Progenitor cell of endocrine pancreas (in vitro differentiated cells): ENCODE measurements at places on chromosomes 2 and 18. TPM values are rescaled to one million over a fixed set of nuclear protein-coding genes. Genes with fewer than 3 reads are reported as not detected.

- no peak for DNase-seq
- no peaks in the 10 kb centered on the region for H3K4me1 ChIP-seq
- H3K27ac ChIP-seq, result no peak overlapping the region
- H3K36me3 ChIP-seq, result peaks cover 3% of the 10 kb centered on the region
- no peak overlapping the region for H3K4me3 ChIP-seq
- H3K27me3 ChIP-seq, result peaks cover 51% of the 10 kb centered on the region
Measured at GRCh38 chr18:11124054-11124453, 25.3 kb downstream of the PIEZO2 start.

GRCh38 chr2:115083225-115083624, 640.8 kb downstream of the DPP10 start:
- H3K4me3 ChIP-seq, result no peak overlapping the region
- no peaks in the 10 kb centered on the region for H3K36me3 ChIP-seq
- peaks cover 1% of the 10 kb centered on the region for H3K4me1 ChIP-seq
- H3K27ac ChIP-seq, result no peak overlapping the region

GRCh38 chr18:62942578-62942977, 227.2 kb downstream of the PHLPP1 start:
- H3K4me1 ChIP-seq, result no peaks in the 10 kb centered on the region
- DNase-seq, result no peak
- peaks cover 6% of the 10 kb centered on the region for H3K36me3 ChIP-seq
- H3K4me3 ChIP-seq, result no peak overlapping the region

The GPR17 gene
- total RNA-seq, result not detected in 2 replicates

DNA sequence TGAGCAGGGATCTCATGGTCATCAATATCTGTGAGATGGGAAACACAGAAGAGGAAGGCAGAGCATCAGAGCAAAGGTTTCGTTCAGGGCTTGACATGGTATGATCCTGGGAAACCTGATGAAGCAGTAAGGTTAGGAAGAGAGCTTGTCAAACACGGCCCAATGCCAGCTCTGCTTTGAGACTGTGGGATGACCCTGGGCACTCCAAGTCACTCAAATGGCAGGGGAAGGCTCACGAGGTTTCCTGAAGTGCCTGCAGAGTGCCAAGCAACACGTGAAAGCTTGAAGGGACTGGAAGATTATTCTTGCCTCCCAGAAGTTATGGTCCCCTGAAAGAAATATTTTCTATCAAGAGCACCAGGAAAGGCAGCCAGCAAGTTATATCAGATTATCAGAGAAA, 6.5 kb downstream of the MCFD2 start:
- H3K4me3 ChIP-seq, result no peak overlapping the region
- no peak for DNase-seq
- H3K27ac ChIP-seq, result no peak overlapping the region
- H3K36me3 ChIP-seq, result peaks cover 35% of the 10 kb centered on the region
- peaks cover 9% of the 10 kb centered on the region for H3K4me1 ChIP-seq
- H3K27me3 ChIP-seq, result no peaks in the 10 kb centered on the region

- no peak for DNase-seq
- no peak overlapping the region for H3K4me3 ChIP-seq
- no peak overlapping the region for H3K27ac ChIP-seq
- no peaks in the 10 kb centered on the region for H3K36me3 ChIP-seq
- H3K4me1 ChIP-seq, result no peaks in the 10 kb centered on the region
- H3K27me3 ChIP-seq, result no peaks in the 10 kb centered on the region
Measured at GRCh38 chr2:2597712-2598111, 266.6 kb upstream of the MYT1L start.

The CDH2 gene
- total RNA-seq, result 197 and 210 TPM in 2 replicates

GRCh38 chr18:63097178-63097577, 222.4 kb downstream of the BCL2 start:
- no peak for DNase-seq
- no peak overlapping the region for H3K27ac ChIP-seq
- H3K4me1 ChIP-seq, result peaks cover 18% of the 10 kb centered on the region
- peaks cover 3% of the 10 kb centered on the region for H3K27me3 ChIP-seq
- H3K36me3 ChIP-seq, result no peaks in the 10 kb centered on the region

The CERKL gene
- total RNA-seq, result 2.6 and 2.9 TPM in 2 replicates

DNA sequence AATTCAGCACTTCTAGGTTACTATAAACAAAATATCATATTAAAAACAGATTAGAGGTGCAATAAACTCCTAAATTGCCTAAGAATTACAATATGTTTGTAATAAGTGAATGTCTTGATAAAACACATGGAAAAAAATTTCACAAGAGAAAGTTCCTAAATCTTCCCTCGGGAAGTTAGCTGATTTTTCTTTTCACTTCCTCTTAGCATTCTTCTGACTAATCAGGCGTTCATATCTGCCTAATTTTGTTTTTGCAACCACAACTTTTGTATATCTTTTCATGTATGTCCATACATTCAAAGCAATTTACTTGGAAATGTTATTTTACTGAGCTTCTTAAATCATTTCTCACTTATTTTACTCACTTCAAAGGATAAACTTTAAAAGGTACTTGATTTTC, 88.5 kb downstream of the RTTN start:
- H3K27me3 ChIP-seq, result no peaks in the 10 kb centered on the region
- no peak overlapping the region for H3K27ac ChIP-seq
- no peak overlapping the region for H3K4me3 ChIP-seq
- no peak for DNase-seq
- H3K36me3 ChIP-seq, result peaks cover 15% of the 10 kb centered on the region
- H3K4me1 ChIP-seq, result no peaks in the 10 kb centered on the region

- H3K4me3 ChIP-seq, result no peak overlapping the region
- no peak overlapping the region for H3K27ac ChIP-seq
- peaks cover 9% of the 10 kb centered on the region for H3K27me3 ChIP-seq
- H3K4me1 ChIP-seq, result no peaks in the 10 kb centered on the region
- H3K36me3 ChIP-seq, result no peaks in the 10 kb centered on the region
- DNase-seq, result no peak
Measured at GRCh38 chr18:79881695-79882094, 69.8 kb downstream of the SLC66A2 start.

- DNase-seq, result no peak
- no peaks in the 10 kb centered on the region for H3K4me1 ChIP-seq
- H3K4me3 ChIP-seq, result no peak overlapping the region
- H3K27ac ChIP-seq, result no peak overlapping the region
Measured at GRCh38 chr2:10844097-10844496, 31.5 kb upstream of the PDIA6 start.

The MDH1B gene
- total RNA-seq, result 2.8 and 3.0 TPM in 2 replicates

GRCh38 chr2:84856787-84857186, 24.1 kb downstream of the TRABD2A start:
- peaks cover 15% of the 10 kb centered on the region for H3K27me3 ChIP-seq
- H3K4me3 ChIP-seq, result no peak overlapping the region
- H3K36me3 ChIP-seq, result no peaks in the 10 kb centered on the region
- DNase-seq, result no peak
- no peaks in the 10 kb centered on the region for H3K4me1 ChIP-seq
- no peak overlapping the region for H3K27ac ChIP-seq

DNA sequence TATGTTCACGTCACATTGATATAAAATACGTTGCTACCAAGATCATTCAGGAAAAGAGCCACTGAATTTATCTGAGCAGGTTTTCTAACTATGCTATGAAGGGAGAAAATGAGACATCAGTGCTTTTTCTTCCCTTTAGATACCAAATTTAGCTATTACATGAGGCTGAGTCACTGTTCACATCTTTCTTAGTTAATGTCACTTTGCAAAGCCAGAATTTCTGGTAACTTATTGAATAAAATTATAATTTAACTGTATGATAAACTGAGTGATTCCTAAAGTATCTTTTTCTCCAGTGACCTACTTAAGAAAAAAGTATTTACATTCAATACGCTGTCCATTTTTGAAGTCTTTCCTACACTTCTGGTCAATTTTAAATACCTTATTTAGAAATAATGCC, 22.7 kb downstream of the C1D start:
- H3K4me3 ChIP-seq, result no peak overlapping the region
- no peak for DNase-seq
- peaks cover 8% of the 10 kb centered on the region for H3K36me3 ChIP-seq
- H3K4me1 ChIP-seq, result peaks cover 9% of the 10 kb centered on the region

The CRYGD gene
- total RNA-seq, result not detected in 2 replicates

The ITGA4 gene
- 0.96 and 1.5 TPM in 2 replicates for total RNA-seq

- peaks cover 13% of the 10 kb centered on the region for H3K4me1 ChIP-seq
- DNase-seq, result no peak
- no peaks in the 10 kb centered on the region for H3K27me3 ChIP-seq
- H3K4me3 ChIP-seq, result no peak overlapping the region
- no peak overlapping the region for H3K27ac ChIP-seq
- H3K36me3 ChIP-seq, result peaks cover 9% of the 10 kb centered on the region
Measured at GRCh38 chr18:57581301-57581934, 5.1 kb downstream of the FECH start.

The SOWAHC gene
- 12.1 and 12.6 TPM in 2 replicates for total RNA-seq

GRCh38 chr2:175461839-175462238, 280.3 kb upstream of the ATP5MC3 start:
- peaks cover 5% of the 10 kb centered on the region for H3K27me3 ChIP-seq
- no peaks in the 10 kb centered on the region for H3K36me3 ChIP-seq
- no peak overlapping the region for H3K4me3 ChIP-seq
- no peak for DNase-seq
- H3K27ac ChIP-seq, result no peak overlapping the region

GRCh38 chr2:15142069-15142689, 419.0 kb downstream of the NBAS start:
- H3K4me3 ChIP-seq, result no peak overlapping the region
- H3K4me1 ChIP-seq, result peaks cover 13% of the 10 kb centered on the region
- H3K36me3 ChIP-seq, result no peaks in the 10 kb centered on the region
- DNase-seq, result no peak
- no peaks in the 10 kb centered on the region for H3K27me3 ChIP-seq
- no peak overlapping the region for H3K27ac ChIP-seq

DNA sequence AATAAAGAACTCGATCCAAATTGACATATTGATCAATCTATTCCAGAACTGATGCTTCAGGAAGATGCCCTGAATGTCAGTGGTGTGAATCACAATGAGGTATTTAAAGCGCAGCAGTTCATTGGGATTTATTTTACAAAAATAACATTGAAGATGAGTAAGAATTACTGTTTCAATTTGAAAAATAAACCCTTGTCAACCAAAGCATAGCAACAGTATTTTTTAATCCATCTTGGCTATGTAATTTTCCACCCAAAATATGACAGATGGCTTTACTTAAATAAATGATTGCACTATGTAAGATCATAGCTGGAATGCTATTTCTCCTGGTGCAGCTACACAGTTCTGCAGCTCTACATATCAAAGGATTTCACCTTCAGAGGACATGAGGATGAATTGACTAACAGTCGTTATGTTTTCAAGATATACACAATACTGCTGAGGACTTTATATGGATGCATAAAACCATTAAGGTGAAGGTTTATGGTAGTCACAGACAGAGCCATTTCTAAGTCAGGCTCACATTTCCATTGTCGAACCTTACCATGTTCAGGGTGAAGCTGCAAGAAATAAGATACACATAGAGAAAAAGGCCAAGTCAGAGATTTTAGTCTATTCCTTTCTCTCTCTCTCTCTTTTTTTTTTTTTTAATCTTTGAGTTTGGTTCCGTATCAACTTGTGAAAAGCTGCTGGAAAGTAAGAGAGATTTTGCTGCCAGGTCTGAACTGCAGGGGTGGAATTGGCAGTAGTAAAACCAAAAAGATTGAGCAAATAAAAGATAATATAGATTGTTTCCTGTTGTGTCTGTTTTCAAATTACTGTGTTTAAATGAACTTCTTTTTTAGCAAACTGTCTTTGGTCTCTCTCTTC, 398.0 kb upstream of the CDH20 start:
- no peaks in the 10 kb centered on the region for H3K27me3 ChIP-seq
- H3K4me3 ChIP-seq, result no peak overlapping the region
- H3K4me1 ChIP-seq, result no peaks in the 10 kb centered on the region
- no peak for DNase-seq

DNA sequence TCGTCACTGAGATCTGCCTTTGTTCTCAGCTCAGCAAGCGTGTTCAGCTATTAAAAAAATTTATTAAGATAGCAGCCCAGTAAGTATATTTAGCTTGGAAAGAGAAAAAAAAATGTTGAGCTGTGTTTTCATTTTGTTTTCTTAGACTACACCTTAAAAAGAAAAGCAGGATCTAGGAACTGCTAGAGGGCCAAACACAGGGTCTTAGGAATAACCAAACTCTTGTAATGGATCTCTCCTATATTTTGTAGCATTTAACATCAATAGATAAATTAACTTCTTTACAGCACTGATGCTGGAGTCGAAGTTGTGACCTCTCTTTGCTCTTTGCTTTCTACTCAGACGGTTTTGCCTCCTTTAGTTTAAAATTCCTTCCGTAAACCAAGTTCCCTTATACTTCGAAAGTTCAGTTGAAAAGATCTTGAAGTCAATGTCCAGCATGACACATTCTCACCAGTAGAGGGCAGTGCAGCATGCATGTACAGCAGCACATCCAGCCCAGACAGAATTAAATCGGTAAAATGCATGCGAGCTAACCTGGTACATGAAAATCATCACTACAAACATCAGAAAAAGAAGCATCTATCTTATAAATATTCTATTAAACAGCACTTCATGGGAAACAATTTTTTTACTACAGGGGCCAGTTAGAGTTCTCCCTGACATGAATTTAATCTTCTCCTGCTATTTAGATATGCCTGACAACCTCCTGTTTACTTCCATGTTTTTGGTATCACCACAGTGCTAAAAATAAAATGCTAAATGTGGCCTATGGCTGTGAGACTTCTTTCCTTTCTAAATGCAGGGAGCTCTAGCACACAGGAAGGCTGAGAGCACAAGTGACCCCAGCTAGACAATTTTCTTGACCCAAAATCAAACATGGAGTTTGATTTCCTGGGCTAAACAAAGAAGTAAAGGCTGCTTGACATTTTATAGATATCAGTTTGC, 48.2 kb upstream of the MAP3K20 start:
- no peak overlapping the region for H3K4me3 ChIP-seq
- peaks cover 6% of the 10 kb centered on the region for H3K36me3 ChIP-seq

- no peaks in the 10 kb centered on the region for H3K36me3 ChIP-seq
- DNase-seq, result no peak
- H3K27me3 ChIP-seq, result no peaks in the 10 kb centered on the region
- H3K4me1 ChIP-seq, result peaks cover 38% of the 10 kb centered on the region
- peak overlapping the region; percentile 92 for H3K27ac ChIP-seq
Measured at GRCh38 chr2:215711471-215712034, 275.7 kb upstream of the FN1 start.

GRCh38 chr18:27983780-27984179, 193.2 kb downstream of the CDH2 start:
- no peaks in the 10 kb centered on the region for H3K27me3 ChIP-seq
- H3K27ac ChIP-seq, result no peak overlapping the region
- no peak for DNase-seq
- no peak overlapping the region for H3K4me3 ChIP-seq

The TET3 gene
- 38.2 and 40.7 TPM in 2 replicates for total RNA-seq

GRCh38 chr2:9549420-9549819, 6.2 kb downstream of the ADAM17 start:
- no peak overlapping the region for H3K4me3 ChIP-seq
- H3K27me3 ChIP-seq, result no peaks in the 10 kb centered on the region
- H3K4me1 ChIP-seq, result peaks cover 20% of the 10 kb centered on the region
- peaks cover 1% of the 10 kb centered on the region for H3K36me3 ChIP-seq
- H3K27ac ChIP-seq, result peak overlapping the region; percentile 20

The LPIN2 gene
- 22.8 and 25.9 TPM in 2 replicates for total RNA-seq
